Transverse colon (tissue), 4 donors: ENCODE measurements at places on chromosomes 5 and 9. TPM values are rescaled to one million over a fixed set of nuclear protein-coding genes. Genes with fewer than 3 reads are reported as not detected.

DNA sequence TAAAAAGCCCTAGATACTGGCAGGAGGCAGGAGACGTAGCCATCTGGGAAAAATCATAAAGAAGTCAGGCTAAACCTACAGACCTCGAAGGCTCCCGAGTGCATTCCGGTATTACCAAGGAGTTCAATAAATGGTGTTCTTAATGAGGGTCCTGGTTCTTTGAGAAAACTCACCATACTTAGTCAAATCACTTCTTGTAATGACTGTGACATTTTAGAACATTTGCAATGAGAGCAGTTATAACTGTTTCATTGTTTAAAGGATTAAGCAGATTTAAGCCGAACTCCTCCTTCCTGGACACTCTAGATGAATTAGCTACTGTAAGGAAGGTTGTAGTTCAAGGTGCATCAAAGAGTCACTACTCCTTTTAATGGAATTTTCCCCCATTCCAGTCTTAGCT is 67.8 kb downstream of the EFNA5 start:
- DNase-seq: no peak

GRCh38 chr5:152804179-152804578 is 399.1 kb upstream of the NMUR2 start:
- DNase-seq: no peak

DNA sequence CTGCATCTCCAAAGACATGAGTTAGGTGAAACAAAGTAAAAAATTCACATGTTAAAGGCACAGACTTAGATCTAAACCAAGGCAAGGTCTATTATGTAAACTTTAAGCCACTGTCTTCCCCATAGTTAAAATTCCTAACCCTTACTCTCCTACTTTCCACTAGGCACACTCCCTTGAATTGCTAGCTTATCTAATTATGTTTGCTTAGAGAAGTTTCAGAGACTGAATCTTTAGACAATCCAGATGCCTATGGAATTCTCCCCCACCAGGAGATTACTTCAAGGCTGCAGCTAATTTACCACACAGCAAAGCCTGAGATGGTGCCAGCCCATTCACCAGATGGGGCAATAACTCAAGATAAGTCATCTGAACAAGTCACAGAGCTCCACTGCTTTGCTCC is 803.1 kb upstream of the COX7C start:
- DNase-seq: no peak

DNA sequence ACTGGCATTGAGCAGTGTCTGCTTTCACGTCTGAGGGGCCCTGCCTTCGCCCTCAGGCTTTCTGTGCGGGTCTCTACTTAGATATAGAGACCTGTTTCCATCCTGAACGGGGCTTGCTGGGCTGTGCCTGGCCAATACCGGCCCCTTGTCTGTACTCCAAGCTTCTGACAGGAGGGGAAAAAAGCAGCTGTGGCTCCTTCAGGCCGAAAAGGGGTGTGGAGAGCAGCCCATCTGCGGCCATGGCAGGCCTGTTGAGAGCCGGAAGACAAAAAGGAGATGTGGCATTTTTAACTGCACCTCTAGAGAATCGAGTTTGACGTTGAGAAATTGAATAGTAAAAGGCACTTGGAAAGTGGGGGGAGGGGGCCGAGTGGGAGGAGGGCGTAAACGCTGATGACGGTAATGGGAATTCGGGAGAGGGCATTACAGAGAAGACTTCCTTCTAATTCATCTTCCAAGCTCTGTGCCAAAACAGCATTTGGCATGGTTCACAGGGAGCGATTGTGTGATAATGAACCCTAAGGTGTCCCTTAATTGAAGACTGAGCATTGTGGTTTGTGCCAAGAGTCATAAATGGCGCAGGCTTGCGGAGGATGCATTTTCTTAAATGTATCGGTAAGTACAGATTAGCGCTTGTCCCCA is 25.1 kb upstream of the PRDM12 start:
- no peak for DNase-seq

DNA sequence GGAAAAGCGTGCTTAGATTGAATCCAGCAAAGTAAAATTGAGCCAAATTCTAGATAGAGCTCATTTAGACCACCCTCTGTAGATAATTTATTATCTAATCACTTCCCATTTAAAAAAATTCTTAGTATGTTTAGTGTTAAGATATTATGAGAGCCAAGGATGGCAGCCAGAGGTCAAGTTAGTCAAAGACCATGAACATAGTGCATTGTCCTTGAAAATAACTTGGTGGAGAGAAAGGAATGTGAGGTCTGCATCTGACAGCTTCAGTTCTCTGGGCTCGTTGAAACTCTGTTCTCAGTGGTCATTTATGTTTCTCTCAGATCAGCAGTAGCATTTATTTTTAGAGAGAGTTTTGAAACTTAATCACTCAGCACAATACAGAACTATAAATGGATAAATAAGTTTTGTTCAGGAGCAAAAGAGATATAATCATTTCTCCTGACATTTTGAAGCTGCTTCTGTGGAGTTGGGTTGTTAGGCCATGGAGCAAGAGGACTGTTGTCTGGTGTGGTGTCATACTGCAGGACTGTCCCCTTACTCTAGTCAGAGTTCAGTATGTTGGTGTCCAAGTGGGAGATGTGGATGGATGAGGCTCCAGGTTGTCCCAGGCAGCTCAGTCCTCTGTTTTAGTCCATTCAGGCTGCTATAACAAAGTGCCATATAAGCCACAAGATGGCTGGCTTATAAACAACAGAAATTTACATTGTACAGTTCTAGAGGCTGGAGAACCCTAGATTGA is 337.7 kb downstream of the FBXL7 start:
- DNase-seq: no peak

FANCG gene
- total RNA-seq: 90.0 TPM

CDX1 gene
- 351 TPM for total RNA-seq

ADGRD2 gene
- not detected for total RNA-seq

TMC1 gene
- total RNA-seq: not detected

DNA sequence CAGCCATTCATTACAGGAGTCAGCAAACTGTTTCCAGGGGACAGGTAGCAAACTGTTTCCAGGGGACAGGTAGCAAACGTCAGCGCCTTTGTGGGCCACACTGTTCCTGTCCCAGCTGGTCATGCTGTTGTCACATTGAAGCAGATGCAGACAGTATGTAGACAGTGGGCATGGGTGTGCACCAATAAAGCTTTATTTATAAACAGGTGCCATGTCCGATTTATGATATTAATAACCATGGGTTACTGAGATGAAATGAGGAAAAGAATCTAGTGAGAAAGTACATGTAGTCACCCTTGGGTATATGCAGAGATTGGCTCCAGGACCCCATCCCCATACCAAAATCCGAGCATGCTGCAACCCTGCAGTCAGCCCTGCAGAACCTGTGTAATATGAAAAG is 122.5 kb downstream of the EHMT1 start:
- no peak for DNase-seq

GRCh38 chr9:82777366-82777765 is 285.6 kb downstream of the RASEF start:
- no peak for DNase-seq

DNA sequence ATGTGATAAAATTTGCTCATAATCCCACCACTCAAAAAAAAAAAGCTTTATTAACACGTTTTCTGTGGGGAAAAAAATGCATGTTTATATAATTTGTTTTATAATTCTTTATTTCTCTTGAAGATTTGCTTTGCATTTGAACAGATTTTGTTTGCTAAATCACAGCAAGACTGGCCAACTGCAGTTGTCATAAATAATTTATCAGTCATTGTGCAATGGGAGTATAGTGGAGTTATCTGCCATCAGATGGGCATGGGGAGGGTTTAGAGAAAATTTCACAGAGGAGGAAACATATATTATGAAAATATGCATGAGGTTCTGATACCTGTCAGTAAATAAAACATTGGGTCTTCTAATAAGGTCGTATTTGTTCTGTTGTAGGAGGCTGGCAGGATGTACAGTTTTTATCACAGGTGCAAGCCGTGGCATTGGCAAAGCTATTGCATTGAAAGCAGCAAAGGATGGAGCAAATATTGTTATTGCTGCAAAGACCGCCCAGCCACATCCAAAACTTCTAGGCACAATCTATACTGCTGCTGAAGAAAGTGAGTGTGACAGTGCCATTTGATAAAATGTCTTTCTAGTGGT is 23.8 kb downstream of the HSDL2 start:
- no peak for DNase-seq

DNA sequence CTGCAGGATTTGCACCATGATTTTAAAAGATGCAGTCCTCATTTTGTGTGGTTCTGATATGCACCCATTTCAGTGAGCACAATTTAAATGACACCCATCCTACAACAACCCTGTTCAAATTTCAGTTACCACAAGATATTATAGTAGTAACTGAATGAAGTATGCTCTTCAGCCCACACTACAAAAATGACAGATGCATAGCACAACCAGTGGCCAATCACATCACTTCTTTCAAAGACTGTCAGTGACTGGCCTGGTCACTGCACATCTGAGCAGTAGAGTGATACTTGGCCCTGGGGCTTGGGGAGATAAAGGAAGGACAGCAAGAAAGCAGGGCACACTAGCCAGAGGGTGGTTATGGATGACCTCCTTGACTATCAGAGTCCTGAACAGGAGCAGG is 19.8 kb upstream of the IFNK start:
- no peak for DNase-seq

SCGB3A2 gene
- not detected for total RNA-seq

- no peak for DNase-seq
Observed at GRCh38 chr5:53777864-53778618, 217.6 kb downstream of the NDUFS4 start.

GRCh38 chr9:98302938-98303632 is 47.6 kb upstream of the TBC1D2 start:
- DNase-seq: no peak

DNA sequence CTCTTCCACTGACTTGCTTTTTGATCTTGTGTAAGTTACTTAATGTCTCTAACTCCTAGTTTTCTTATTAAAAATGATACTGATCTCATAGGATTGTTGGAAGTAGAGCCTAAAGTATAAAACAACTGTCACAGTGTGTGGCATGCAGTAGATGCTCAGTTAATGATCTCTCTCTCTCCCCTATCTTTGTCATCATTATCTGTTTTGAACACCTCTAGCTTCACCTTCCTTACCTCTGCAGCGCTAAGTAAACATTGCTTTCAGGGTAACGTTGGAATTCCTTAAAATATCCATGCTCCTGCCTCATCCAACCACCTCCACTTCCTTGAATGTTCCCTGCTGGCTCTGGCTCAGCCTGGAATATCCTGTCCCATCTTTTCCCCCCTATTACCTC is 110.4 kb downstream of the RGS3 start:
- DNase-seq: no peak

DNA sequence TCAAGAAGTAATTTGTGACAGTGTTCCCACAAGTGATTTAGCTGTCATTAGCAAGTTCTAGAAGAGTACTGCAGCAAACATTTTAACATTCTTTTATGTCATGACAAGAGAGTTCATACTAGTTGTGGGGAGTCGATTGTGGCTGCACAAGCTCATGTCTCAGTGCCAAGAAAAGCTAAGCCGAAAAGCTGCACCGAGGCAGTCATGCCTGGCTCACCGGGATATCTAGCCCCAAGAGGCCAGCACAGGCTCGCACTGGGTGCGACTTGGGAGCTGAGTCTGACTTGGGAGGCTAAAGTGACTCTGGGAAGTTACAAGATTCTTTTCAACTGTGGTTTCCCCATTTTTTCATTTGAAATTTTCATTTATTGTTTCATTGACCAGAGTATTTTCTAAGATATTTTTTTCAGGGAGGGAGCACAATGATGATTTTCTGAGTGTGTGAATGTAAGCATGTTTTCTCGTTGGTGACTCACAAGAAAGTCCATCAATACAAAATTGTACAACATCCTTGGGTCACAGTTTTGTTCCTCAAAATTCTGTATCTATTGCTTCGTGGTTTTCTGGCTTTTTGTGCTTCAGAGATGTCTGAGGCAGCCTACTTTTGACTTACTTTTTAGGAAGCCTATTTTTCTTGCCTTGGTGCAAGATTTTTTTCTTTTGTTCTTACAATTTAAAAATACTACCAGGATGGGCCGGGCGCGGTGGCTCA is 18.7 kb downstream of the CAST start:
- no peak for DNase-seq

DNA sequence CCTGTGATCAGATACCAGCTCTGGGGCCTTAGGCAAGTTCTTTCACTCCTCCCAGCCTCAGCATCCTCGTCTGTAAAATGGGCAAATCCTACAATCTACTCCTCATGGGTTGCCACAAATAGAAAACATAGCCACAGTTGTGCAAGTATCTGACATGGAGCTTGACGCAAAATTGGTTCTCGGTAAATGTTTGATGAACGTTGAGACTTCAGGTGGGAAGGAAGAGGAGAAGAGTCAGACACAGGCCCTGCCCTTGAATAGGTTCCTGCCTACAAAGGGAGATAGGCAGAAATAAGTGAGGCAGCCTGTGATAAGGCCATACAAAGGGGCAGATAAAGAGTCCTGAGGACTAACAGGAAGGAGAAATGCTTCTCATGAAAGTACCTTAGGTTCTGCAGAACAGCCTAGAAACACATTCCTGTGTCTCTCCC is 26.1 kb upstream of the CPEB4 start:
- no peak for DNase-seq

DNA sequence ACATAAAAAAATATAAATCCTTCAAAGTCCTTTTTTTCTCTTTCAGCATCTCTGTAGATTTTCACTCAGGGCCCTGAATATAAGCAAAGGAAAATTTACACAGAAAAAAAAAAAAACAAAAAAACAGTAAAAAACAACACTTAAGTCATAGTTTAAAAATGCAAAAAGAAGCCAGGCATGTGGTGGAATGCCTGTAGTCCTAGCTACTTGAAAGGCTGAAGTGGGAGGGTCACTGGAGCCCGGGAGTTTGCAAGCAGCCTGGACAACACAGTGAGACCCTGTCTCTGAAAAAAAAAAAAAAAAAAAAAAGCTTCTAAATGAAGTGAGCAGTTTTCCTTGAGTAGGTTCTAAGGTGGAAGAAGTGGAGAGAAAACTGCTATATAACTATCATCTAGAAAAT is 55.0 kb upstream of the BNC2 start:
- no peak for DNase-seq

DNA sequence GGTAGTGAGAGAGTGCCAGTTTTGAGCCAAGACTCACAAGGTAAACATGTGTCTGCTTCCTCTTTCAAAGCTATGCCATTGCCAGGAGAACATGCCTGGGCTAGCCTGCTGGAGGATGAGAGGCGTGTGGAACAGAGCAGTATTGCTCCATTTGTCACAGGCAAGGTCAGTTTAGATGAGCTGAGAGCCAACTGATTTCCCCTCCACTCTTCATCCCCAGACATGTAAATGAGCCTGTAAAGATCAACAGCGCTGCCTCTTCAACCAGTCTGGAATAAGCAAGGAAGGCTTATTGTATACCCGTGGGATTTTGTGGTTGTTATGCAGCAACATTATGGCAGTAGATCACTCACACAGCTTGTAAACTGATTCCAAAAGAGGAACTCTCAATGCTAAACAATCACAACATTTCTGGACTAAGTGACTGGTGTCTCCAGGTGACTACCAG is 8.2 kb upstream of the GDNF start:
- DNase-seq: no peak
